Bronchial smooth muscle cell (primary cell): ENCODE measurements at places on chromosomes 11 and 22. TPM values are rescaled to one million over a fixed set of nuclear protein-coding genes. Genes with fewer than 3 reads are reported as not detected.

The SYTL2 gene
- total RNA-seq: 9.2 and 42.7 TPM in 2 replicates

The CBX7 gene
- total RNA-seq: 5.8 and 6.2 TPM in 2 replicates

The SMC1B gene
- not detected in 2 replicates for total RNA-seq

The MMP27 gene
- total RNA-seq: not detected in 2 replicates

The CYP2D6 gene
- 0.16 and 0.60 TPM in 2 replicates for total RNA-seq

The MOGAT2 gene
- total RNA-seq: under 0.01 TPM in 1 of 2 replicates, not detected in the other

The TRIM49 gene
- total RNA-seq: not detected in 2 replicates

The CRYBB2 gene
- not detected in 2 replicates for total RNA-seq

The CRYBA4 gene
- not detected in 2 replicates for total RNA-seq

The OR51T1 gene
- total RNA-seq: not detected in 2 replicates

The GCAT gene
- total RNA-seq: 15.0 and 24.3 TPM in 2 replicates

The NFRKB gene
- 10.2 and 16.9 TPM in 2 replicates for total RNA-seq

The UPK3A gene
- total RNA-seq: not detected in 2 replicates

The RCOR2 gene
- 3.5 and 4.9 TPM in 2 replicates for total RNA-seq

The ACR gene
- not detected in 2 replicates for total RNA-seq

The TSGA10IP gene
- total RNA-seq: 0.16 TPM in 1 of 2 replicates, not detected in the other

The SEC14L2 gene
- total RNA-seq: 9.1 and 19.1 TPM in 2 replicates

The TSSC4 gene
- 46.5 and 64.0 TPM in 2 replicates for total RNA-seq

The ALX4 gene
- 0.32 and 2.1 TPM in 2 replicates for total RNA-seq

The C1QTNF4 gene
- total RNA-seq: 0.16 and 0.17 TPM in 2 replicates

The CCDC15 gene
- 0.43 and 0.63 TPM in 2 replicates for total RNA-seq

The KDM2A gene
- total RNA-seq: 31.4 and 40.2 TPM in 2 replicates

The CRELD2 gene
- total RNA-seq: 69.5 and 72.1 TPM in 2 replicates

The CKAP5 gene
- 57.8 and 58.0 TPM in 2 replicates for total RNA-seq

The MMP3 gene
- total RNA-seq: 0.52 and 19.1 TPM in 2 replicates

The BLID gene
- total RNA-seq: 3.4 and 5.4 TPM in 2 replicates

The SMTNL1 gene
- not detected in 2 replicates for total RNA-seq

The EFCAB6 gene
- total RNA-seq: 1.3 and 2.7 TPM in 2 replicates

The GLYATL1 gene
- total RNA-seq: 0.17 and 0.63 TPM in 2 replicates

The SPA17 gene
- total RNA-seq: 7.3 and 11.7 TPM in 2 replicates

The RAG2 gene
- not detected in 2 replicates for total RNA-seq

The CASP12 gene
- total RNA-seq: 0.47 TPM in 1 of 2 replicates, not detected in the other

The NRGN gene
- total RNA-seq: 0.32 TPM in 1 of 2 replicates, not detected in the other

The CECR2 gene
- total RNA-seq: not detected in 2 replicates

The ELFN2 gene
- 0.32 TPM in 1 of 2 replicates, not detected in the other for total RNA-seq

The OAF gene
- 38.1 and 40.4 TPM in 2 replicates for total RNA-seq

The PGR gene
- total RNA-seq: under 0.01 and 0.09 TPM in 2 replicates
